ENCODE measurements at places on chromosomes 6 and 20.

GRCh38 chr20:16501301-16501700 lies 71.9 kb downstream of the KIF16B start:
- peak; percentile 77 for DNase-seq

DNA sequence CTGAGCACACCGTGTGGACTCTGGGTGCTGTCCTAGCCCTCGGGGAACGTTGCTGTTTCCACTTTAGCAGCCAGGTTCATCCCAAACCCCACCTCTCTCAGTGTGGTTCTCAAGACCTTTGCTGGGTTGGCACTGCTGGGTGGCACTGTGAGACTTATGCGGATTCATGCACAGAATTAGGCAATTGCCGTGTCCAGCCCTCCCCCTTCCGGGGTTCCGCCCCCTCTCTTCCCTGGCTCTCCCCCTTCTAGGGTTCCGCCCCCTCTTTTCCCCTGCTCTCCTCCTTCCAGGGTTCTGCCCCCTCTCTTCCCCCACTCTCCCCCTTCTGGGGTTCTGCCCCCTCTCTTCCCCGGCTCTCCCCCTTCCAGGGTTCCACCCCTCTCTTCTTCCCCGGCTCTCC lies 39.8 kb upstream of the SLCO4A1 start:
- no peak for DNase-seq

DNA sequence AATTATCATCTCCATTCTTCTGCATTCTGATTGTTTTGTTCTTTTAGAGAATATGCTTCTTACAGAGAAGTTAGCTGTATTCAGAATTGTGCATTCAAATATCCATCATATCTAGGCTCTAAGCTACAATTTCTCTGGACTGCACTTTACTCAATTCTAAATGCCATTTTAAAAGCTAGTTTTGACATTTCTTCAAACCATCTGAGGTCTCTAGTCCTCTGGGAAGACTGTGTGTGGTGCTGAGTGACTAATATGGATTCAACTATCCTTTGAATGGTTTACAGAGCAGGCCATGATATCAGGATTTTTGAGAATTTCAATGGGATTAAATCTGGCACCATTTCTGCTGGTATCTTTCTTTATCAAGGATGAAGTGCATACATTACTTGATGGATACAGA lies 285.7 kb downstream of the BTBD3 start:
- DNase-seq = no peak

DNA sequence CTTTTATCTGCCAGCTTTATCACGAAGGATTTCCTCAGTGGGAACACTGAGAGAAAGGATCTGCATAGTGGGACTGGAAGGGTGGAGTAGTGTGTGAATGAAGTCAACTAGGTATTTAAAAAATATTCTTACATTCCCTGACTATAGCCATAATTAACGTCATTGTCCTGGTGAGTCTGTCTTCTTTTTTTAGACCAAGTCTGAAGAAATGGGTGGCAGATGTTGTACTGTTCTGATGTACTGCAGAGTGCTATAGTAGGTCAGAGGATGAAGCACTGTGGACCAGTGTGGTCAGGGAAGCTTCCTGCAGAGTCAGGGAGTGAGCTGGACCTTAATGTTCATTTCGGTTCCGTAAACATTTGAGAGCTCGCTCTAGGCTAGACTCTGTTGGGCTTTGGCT lies 11.9 kb downstream of the TULP4 start:
- no peak for DNase-seq

GRCh38 chr6:14431385-14432330 lies 314.1 kb downstream of the CD83 start:
- DNase-seq = no peak

GRCh38 chr6:170259278-170259677 lies 31.6 kb downstream of the DLL1 start:
- no peak for DNase-seq

GRCh38 chr6:87277123-87277522 lies 45.3 kb upstream of the SMIM8 start:
- no peak for DNase-seq

- no peak for DNase-seq
Measured at GRCh38 chr6:21664314-21665109, 71.0 kb downstream of the SOX4 start.

GRCh38 chr6:47669684-47670513 lies 28.5 kb upstream of the ADGRF4 start:
- no peak for DNase-seq

GRCh38 chr6:73923905-73924485 lies 228.0 kb downstream of the CD109 start:
- DNase-seq = peak; percentile 44

All from fibroblast of skin of left biceps (primary cell).